Eye (tissue), 1 donor: ENCODE measurements at places on chromosomes 13 and 19.
A peak's percentile ranks its signal among the peaks of the same experiment; 100 is the strongest.

- no peak for DNase-seq
Measured at GRCh38 chr13:40540328-40541044, 126.0 kb downstream of the FOXO1 start.

GRCh38 chr19:32397671-32398101 lies 7.9 kb upstream of the DPY19L3 start:
- DNase-seq, result no peak

DNA sequence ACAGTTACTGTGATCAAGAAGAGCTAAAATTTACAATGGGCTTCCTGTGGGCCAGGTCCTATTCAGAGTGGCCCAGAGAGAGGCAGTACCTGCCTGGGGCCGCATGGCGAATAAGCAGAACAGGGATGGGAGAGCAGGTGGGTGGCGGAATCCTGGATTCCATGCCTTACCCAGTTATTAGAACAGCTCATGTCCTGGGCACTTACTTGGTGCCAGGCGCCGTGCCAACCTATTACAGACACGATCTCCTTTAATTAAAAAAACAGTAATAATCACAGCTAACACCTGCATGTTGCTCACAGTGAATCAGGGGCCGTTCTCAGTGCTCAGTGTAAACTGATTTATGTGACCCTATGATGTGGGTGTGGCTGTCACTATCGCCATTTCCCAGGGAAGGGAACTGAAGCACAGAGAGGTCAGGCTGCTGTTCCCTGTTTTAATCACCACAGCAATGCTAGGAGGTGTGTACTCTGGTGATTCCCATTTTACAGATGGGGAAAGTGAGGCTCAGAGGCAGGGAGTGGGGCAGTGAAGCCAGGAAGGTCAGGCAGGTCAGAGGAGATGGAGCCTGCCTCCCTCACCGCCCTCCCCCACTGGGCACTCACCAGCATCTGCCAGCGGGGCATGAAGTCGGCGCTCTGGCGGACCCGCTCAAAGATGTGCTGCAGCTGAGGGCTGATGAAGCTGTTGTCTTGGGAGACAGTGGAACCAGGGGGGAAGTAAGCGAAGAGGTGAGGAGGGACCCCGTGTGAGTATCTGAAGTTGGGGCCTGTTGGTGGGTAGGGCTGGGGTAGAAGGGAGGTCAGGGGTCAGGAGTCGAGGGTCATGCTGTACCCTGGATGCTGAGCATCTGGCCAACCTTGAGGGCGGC lies 12.0 kb downstream of the COQ8B start:
- no peak for DNase-seq

GRCh38 chr13:113448885-113449692 lies 4.2 kb downstream of the ADPRHL1 start:
- no peak for DNase-seq

DNA sequence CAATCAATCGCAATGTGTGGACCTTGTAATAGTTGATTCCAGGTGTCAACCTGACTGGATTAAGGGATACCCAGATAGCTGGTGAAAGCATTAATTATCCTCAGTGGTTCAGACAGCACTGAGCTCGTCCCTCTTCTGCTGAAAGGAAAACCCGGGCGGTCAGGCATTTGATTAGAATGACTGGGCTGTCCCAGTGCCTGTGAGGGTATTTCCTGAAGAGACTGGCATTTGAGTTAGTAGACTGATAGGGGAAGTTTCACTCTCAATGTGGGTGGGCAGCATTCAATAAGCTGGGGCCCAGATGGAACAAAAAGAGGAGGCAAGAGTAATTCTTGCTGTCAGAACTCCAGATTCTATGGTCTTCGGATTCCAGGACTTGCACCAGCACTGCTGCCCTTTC lies 31.9 kb downstream of the KPNA3 start:
- no peak for DNase-seq

GRCh38 chr13:48839171-48839570 lies 136.5 kb upstream of the FNDC3A start:
- DNase-seq, result no peak

- no peak for DNase-seq
Measured at GRCh38 chr19:17327068-17327653, 7.5 kb downstream of the ANO8 start.

- no peak for DNase-seq
Measured at GRCh38 chr19:30011051-30011578, 69.1 kb downstream of the URI1 start.

GRCh38 chr13:28620011-28620830 lies 38.7 kb upstream of the POMP start:
- DNase-seq, result no peak

- no peak for DNase-seq
Measured at GRCh38 chr13:51827254-51827653, 17.7 kb downstream of the TMEM272 start.

DNA sequence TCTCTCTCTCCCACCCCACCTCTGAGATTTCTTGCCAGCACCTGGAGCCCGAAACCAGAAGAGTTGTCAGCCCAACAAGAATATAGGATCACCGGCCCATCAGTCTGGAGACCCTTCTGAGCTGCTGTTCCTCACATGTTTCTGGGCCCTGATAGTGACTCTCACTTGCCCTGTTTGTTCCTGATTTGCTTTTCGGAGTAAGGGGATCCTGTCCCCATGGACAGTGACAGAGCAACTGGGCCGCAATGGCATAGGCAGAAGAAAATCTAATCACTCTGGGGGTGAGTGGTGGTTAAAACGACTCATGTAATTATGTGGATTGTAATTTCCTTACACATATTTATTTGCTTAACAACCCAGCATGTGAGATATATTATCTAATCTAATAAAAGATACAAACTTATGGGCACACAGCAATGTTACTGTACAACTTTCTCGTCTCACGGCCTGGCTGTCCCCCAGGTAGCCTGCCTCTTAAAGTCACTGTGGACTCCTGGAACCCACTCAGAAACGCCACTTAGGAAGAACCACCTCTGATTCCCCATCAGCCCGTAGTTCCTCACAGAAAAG lies 663 bp upstream of the SMAD9 start:
- peak; percentile 77 for DNase-seq

GRCh38 chr19:43438291-43439031 lies 23.8 kb downstream of the TEX101 start:
- DNase-seq, result peak; percentile 87

DNA sequence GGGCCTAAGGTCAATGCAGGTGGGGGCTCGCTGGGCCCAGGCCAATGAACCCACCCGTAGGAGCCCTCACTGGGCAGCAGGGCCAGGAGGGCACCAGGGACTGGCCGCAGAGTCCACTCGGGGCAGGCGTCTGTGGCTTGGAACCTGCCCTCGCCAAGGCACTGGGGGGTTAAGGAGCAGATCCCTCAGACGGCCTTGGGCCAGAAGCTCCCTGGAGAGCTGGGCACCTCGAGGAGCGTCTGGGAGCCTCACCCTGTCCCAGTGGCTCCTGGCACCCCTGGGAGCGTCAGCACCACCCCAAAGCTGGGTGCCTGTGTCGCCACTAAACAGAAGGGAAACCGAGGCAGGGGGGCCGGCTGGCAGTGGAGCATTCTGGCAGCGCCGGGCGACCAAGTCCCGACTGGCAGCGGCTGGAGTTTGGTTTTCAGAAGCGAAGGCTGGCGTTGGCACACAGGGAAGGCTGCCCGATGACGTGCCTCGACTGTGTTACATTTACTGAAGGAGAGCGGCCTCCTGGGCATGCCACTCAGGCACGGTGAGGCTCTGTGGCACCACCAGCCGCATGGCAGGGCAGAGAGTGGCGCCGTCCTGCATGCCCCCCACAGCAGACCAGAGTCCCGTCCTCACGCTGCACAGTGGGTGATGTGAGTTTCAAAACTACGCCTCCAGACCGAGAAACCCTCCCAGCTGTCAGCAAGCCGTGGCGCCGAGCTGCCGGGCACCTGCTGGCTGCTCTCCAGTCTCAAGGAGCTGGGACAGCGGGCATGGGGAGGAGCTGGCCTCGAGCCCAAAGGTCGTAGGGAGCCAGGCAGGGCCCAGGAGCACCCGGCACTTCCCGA lies 9.2 kb upstream of the MEX3D start:
- no peak for DNase-seq

GRCh38 chr13:29961036-29961670 lies 110.7 kb upstream of the UBL3 start:
- peak; percentile 85 for DNase-seq

DNA sequence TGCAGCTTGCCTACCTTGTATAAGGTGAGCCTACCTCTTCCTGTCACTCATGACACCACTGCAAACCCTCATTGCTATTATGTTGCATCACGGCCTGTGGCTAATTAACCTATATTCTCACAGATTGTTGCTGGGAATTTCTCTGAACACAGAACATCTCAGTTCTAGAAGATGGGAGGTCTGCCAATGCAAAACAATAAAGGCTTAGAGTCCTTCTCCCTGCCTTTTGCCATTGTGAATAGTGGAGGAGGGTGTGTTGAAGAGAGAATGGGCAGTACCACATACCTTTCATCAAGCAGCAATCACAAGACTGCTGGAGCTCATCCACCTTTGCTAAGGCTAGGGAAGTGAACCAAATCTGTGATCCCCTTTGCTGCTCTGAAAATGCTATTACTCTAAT lies 34.4 kb downstream of the WDFY2 start:
- DNase-seq, result no peak

DNA sequence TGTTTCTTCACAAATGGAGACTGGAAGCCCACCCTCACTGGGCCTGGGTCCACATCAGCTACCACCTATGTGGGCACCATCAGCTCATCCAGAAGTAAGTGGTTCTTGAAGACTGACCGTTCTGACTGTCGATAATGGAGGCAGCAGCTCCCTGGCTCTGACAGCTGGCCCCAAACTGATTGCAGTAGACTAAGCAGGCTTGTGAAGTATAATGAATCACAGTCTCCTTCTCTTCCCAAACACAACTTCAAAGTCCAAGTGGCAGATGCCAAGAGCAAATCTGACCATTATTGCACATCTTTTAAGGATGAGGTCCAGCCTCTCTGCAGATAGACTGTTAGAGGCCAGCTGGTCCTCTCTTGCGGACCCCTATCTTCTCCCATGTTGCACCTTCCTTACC lies 574.4 kb upstream of the KLF12 start:
- no peak for DNase-seq

- no peak for DNase-seq
Measured at GRCh38 chr13:24925318-24926231, 161.6 kb downstream of the RNF17 start.

- DNase-seq, result peak; percentile 93
Measured at GRCh38 chr19:18450931-18451836, 13.3 kb upstream of the ISYNA1 start.

- peak; percentile 51 for DNase-seq
Measured at GRCh38 chr13:110238818-110239195, 68.2 kb downstream of the COL4A1 start.

DNA sequence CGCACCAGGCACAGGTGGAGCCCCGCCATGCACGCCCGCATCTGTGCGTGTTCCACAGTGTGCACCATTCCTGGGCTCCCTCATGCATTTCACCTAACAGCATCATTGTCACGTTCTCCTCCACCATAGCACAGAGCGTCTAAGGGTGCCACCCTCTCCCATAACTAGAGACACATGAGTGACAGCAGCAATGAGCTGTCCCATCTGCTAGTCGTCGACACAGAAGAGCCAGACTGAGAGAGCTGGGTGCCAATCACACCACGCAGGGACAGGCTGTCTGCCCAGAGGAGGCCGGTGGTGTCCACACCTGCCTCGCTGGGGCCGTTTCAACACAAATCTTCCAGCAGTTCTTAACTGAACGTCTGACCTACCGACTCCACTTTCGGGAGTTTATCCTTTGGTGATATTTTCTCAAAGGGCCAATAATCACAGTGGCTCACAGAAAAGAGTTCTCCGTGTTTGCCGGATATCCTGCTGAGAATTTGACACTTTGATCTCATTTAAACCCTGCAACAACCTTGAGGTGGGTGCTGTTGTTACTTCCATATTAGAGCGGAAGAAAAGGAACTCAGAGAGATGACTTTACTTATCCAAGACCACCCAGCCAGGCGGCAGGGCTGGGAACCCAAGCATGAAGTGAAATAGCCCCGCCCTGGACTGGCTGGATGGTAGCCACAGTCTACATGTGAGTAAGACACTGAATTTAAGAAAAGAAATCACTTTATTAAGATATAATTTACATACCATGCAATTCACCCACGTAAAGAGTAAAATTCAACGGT lies 16.2 kb downstream of the CLEC11A start:
- DNase-seq, result no peak

- DNase-seq, result no peak
Measured at GRCh38 chr13:61916483-61916882, 500.8 kb upstream of the PCDH20 start.

- no peak for DNase-seq
Measured at GRCh38 chr13:97019236-97019635, 25.0 kb upstream of the OXGR1 start.

DNA sequence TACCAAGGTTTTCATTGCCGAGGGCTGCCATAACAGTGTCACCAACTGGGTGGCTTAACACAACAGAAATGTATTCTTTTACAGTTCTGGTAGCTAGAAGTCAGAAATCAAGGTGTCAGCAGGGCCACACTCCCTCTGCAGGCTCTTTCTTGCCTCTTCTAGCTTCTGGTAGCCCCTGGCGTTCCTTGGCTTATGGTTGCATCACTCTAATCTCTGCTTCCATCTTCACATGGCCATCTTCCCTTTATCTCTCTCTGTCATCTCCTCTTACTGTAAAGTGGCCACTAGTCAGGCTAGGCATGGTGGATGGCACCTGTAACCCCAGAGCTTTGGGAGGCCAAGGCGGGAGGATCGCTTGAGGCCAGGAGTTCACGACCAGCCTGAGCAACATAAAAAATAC lies 38.0 kb upstream of the MRI1 start:
- DNase-seq, result no peak

GRCh38 chr19:18418483-18419194 lies 559 bp upstream of the SSBP4 start:
- peak; percentile 94 for DNase-seq

DNA sequence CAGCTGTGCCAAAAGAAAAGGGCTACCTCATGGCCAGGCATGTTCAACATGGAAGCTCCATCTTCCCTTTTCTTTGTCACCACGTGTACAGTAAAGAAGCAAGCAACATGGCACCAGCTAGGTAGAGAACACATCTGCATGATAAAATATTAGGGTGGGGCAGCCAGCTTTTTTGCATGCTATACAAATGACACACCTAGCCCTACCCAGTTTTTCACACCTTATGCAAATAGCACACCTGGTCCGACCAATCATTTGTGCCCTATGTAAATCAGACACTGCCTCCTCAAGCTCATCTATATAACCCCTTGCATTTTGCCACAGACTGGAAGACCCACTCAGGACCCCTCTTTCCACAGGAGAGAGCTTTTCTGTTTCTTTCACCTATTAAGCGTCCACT lies 85.5 kb downstream of the STOML3 start:
- no peak for DNase-seq

GRCh38 chr19:40320558-40320935 lies 27.6 kb downstream of the C19orf47 start:
- DNase-seq, result no peak

GRCh38 chr19:41421314-41421713 lies 5.9 kb downstream of the B3GNT8 start:
- no peak for DNase-seq

DNA sequence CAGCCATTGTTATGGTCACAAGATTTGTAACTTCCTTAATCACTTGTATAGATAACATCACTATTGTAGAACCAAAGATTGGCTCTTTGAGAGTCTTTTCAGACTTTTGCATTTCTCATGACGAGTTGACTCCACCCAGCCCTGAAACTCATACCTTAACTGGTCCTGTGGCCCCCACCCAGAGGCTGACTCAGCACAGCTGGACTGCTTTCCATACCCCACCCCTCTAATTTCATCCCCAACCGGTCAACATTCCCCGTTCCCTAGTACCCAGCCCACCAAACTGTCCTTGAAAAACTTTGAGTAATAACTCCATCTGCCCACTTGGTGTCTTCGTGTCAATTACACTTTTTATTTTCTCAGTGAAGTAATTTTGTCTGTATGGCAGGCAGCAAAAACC lies 32.1 kb upstream of the SLITRK1 start:
- no peak for DNase-seq

- DNase-seq, result peak; percentile 69
Measured at GRCh38 chr19:31351855-31352195, 2.6 kb upstream of the TSHZ3 start.
